Cortex of kidney (tissue), 1 donor: ENCODE measurements at places on chromosomes 7 and 10.

DNA sequence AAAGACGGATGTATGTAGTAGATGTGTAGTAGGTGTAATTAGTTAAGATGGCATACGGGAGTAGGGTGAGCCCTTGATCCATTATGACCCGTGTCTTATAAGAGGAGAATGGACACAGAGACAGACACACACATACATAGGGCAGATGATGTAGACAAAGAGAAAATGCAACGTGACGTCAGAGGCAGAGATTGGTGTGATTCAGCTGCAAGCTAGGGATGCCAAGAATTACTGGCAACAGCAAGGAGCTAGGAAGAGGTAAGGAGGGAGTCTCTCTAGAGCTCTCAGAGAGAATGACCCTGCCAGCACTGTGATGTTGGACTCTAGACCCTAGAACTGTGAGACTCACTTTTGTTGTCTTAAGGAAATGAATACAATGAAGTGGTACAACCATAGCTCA lies 247.0 kb upstream of the HABP2 start:
- DNase-seq = no peak

GRCh38 chr10:92849234-92849525 lies 860 bp downstream of the EXOC6 start:
- DNase-seq = no peak

DNA sequence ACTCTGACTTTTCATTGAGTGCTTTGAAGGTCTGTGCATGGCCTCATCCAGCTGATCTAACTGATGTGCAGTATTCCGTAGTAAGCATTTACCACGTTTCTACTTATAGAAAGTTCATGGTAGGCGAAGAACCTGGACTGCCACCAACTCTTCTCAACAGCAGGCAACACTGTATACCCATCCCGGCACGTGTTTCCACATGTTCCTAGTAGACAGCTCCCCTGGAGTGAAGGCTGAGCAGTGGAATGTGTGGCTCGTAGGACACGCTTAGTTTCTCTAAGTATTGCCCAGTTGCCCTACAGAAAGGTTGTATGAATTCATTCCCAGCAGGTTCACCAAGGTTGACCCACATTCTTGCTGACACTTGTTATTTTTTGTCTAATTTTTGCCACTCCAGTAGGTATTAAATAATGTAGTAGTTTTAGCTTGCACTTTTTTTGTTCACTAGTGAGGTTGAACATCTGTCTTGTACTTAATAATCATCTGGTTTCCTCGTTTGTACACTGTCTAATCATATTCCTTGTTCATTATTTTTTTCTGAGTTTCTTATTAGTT lies 15.2 kb downstream of the PROSER2 start:
- DNase-seq = no peak

DNA sequence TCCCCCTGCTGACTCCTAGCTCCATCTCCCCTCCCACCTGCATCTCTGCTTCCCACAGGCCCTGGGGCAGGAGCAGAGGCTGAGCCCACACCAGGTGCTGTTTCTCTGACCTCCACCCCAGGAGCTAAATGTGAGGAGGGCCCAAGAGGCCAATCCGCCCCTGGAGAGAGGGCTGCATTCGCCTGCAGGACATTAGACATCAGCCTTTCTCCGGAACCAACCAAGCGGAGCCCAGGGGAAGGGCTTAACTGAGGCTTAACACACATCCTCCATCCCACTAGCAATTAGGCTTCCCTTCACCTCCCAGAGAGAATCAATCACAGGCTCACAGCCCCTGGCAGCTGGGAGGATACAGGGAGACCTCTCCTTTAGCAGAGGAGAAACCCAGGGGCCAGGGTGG lies 50.5 kb downstream of the SH3PXD2A start:
- DNase-seq = no peak

DNA sequence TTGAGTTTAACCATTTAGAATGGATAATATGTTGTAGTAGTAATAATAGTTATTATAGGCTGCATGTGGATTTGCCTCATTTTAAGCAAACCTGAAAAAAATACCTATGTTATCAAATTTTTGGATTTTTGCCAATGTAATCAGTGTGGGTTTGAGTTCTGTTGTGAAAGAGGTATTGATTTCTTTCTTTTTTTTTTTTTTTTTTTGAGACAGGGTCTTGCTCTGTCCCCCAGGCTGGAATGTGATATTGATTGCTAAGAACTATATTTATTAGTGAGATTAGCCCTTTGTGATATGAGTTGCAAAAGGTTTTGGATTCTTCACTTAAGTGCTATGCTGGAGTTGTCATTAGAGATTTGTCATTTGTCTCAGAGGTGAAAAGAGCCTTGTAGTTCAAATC lies 124.4 kb downstream of the ST7 start:
- no peak for DNase-seq

GRCh38 chr10:91389636-91390512 lies 20.3 kb upstream of the HECTD2 start:
- DNase-seq = no peak

- DNase-seq = no peak
These were observed 57.5 kb upstream of the CABCOCO1 start for GRCh38 chr10:61605221-61605620.

- DNase-seq = no peak
These were observed 37.2 kb upstream of the CUL1 start for GRCh38 chr7:148661471-148661870.

- no peak for DNase-seq
These were observed 20.5 kb upstream of the SLC16A12 start for GRCh38 chr10:89555688-89556445.

DNA sequence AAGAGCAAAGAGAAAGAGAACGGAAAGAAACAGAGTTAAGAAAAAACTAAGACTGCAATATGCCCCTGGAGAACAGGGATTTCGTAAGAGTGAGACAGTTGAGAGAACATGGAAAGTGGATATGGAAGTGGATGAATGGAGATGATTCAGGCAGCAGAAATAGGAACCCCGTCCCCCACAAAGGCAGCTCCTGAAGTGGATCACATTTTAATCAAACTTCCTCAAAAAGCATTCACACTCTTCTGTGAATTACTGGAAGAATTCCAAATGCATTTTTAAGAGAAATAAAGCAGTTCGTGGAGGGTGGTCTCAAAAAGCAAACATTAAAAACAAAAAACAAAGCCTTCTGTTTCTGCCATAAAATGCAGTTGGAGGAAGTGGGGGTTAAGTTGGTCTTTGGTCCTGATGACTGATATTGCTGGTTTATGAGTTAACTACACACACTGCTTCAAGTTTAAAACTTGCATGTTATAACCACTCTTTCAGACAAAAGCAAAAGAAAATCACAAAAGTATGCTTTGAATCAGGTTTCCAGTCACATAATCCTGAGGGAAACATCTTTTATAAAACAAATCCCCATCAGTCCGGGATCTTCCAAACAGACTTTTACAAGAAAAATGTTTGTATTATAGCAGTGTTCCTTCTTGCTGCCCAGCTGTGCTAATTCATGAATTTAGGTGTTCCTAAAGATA lies 214.3 kb downstream of the FANK1 start:
- no peak for DNase-seq

- no peak for DNase-seq
These were observed 22.5 kb upstream of the VAX1 start for GRCh38 chr10:117160567-117160966.

- DNase-seq = no peak
These were observed 59.1 kb downstream of the HGF start for GRCh38 chr7:81710751-81711150.

DNA sequence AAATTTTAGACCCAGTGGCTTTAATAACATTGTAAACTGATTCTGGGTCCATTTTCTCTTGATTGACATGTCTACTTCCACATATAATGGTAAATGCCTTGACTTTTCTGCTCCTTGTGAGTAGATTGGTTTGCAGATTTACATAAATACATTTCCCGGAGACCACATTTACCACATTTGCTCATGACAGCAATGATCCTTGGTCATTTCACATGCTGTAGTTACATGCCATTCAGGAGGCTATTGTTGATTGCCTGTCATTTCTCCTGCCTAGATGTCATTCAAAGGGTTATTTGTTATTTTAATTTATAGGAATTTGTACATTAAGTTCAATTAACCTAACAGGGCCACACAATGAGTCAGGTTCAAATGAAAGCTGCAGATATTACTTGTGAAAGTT lies 280.5 kb downstream of the CNTNAP2 start:
- DNase-seq = no peak

DNA sequence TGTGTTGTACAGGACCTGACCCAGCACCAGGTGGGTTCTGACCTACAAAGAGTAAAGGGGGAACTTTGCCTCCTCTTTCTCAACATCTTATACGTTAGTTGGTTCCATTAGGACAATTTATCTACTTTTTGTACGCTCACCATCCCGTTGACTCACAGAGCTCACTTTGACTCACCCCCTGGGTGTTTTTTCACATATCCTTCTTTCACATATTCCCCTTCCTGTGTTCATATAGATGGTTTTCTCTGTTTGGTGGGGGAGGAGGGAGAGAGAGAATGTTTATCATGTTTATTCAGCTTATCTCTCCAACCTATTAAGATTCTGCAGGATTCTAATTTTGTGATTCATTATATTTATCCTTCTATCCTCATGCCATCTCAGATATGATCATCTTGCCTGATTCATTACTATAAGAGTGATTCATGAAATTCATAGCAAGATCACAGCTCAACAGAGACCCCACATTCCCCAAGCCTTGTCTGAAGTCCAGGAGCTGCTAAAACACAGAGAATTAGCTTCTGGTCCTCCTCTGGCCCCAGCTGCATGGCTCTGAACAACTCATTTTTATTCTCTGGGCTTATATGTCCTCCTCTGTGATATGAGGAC lies 37.2 kb downstream of the PRSS2 start:
- DNase-seq = no peak

DNA sequence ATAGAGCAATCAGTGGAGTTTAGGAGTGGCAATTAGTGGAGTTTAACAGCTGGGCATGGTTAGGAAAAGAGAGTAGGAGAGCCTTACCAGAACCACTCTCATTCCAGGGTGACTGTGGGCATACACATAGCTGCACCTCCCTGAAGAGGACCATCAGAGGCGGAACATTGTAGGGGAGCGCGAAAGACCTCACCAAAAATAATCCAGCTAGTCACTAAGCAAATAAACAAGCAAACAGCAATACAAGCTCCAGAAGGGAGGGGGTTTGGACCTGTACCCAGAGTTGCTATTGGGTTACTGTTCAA lies 4.1 kb upstream of the NACAD start:
- DNase-seq = no peak

GRCh38 chr10:111705021-111705420 lies 478.5 kb downstream of the GPAM start:
- no peak for DNase-seq

- no peak for DNase-seq
These were observed 36.9 kb downstream of the TAF3 start for GRCh38 chr10:7855205-7855604.

- no peak for DNase-seq
These were observed 250.2 kb downstream of the ELFN1 start for GRCh38 chr7:1920266-1920681.

- DNase-seq = no peak
These were observed 173.6 kb downstream of the ARHGAP12 start for GRCh38 chr10:31754803-31755624.

- DNase-seq = no peak
These were observed 34.4 kb upstream of the ECHDC3 start for GRCh38 chr10:11707624-11708350.

- DNase-seq = no peak
These were observed 672.3 kb downstream of the TNS3 start for GRCh38 chr7:46909601-46910051.

- no peak for DNase-seq
These were observed 168.0 kb upstream of the RHEB start for GRCh38 chr7:151687523-151688235.

GRCh38 chr7:35681231-35682029 lies 13.5 kb downstream of the HERPUD2 start:
- DNase-seq = no peak

- no peak for DNase-seq
These were observed 138.3 kb downstream of the DOCK4 start for GRCh38 chr7:112067632-112068540.

DNA sequence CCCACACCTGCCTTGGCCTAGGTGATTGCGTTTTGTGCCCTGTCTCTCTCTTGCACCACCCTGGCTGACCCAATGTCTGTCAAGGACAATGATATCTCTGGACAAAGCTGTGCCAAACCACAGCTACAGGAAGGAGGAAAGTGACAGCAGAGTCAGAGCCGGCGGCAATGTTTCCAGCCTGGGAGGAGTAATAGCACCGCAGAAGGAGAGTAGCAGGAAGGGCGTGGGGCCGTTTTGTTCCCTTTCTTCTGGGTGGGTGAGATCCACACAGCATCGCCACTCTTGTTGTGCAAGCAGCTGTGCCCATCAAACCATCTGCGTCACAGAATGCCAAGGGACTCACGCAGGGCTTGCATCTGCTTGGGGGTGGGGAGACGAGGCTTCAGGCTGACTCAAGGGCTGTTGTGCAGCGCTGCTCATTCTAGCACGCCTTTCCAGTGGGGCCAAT lies 341.6 kb upstream of the AUTS2 start:
- no peak for DNase-seq

DNA sequence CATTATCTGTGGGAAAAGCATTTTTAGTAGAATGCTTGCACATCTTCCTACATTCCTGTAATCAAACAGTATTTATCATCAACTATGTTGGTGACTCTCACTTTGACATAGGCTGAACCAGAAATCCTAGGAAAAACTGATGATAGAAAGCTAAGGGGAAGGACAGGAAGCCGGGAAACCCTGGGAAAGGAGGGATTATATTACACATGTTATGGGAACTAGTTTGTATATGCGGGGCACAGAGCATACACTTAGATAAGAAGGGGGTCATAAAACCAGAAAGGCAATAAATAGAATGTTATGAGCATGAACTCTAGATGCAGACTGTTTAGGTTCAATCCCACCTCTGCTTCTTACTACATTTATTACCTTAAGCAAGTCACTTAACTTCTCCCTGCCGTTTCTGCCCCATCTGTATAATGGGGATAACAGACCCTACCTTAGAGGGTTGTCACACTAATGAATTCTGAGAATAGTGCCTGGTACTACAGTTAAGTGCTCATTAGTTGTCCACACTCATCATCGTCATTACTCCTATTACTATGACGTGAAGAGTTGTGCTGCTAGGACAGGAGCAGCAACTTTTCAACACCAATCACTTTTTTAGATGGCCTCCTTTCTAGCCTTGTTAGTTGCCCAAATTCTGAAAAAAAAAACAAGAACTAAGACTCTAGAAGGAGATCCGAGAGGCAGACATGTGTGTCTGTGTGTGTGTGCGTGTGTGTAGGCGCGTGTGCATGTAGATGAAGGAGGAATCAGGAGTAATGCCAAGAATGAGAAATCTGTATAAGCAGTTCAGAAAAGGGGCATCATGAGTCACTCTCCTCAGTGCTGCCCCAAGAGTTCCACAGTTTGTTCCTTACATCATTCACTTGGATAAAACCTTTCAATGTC lies 52.2 kb downstream of the KMT2C start:
- no peak for DNase-seq

DNA sequence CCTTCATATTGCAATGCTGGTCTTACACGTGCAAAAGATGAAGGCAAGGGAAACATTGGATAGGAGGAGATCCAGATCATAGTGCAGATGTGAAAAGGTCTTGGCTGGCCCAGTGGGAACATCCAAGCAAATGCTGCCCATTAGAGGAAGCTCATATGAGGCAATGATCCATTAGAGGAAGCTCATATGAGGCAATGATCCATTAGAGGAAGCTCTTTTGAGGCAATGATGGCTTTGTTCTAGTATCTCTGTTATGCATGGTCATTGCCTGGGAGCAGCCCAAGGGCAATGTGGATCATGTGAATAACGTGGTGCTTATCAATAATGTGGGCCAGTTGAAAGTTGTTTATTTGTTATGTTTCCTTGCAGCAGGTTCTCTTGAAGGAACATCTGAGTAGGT lies 37.8 kb downstream of the STEAP4 start:
- DNase-seq = no peak

GRCh38 chr10:61974601-61975390 lies 73.3 kb downstream of the ARID5B start:
- no peak for DNase-seq
